ENCODE measurements at places on chromosomes 12 and 14.
A peak's percentile ranks its signal among the peaks of the same experiment; 100 is the strongest.

GRCh38 chr14:90717916-90718315 lies 98.3 kb downstream of the TTC7B start:
- DNase-seq: no peak

DNA sequence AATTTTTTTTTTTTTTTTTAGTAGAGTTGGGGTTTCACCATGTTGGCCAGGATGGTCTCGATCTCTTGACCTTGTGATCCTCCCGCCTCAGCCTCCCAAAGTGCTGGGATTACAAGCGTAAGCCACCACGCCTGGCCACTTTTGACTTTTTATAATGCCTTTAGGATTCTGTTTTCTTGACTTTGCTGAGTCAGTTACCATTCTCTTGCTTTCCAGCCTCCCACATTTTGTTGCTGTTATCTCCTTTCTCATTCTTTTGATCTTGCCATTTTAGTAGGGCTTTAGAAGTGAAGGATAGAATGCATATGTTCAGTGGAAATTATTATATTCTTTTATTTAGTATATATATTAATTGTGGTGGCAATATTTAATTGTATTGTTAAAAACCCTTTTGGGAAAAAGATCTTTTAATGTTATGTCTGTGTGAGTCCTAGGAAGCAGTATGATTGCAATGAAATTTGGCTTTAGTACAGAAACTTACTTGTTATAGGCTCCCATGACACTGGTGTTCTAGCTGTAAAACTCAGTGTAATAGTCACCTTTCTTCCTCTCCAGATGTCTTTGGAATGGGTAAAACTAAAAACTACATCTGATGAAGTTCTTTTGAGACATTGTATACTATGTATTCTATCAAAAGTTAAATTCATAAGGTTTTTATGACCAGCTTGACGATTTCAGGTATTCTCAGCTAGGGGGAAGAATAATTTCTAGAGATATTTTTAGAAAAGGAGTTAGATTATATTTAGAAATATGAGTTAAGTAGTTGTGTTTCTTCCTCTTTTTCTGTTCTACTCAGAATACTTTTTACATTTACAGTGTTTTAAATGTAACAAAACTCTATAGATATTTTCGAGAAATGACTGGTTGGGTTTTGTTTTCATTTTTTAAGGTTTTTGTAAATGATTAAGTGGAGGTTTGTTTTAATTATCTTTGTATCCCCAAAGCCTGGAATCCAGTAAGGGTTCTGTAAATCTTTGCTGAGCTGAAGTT lies 74.7 kb downstream of the APAF1 start:
- DNase-seq: no peak

DNA sequence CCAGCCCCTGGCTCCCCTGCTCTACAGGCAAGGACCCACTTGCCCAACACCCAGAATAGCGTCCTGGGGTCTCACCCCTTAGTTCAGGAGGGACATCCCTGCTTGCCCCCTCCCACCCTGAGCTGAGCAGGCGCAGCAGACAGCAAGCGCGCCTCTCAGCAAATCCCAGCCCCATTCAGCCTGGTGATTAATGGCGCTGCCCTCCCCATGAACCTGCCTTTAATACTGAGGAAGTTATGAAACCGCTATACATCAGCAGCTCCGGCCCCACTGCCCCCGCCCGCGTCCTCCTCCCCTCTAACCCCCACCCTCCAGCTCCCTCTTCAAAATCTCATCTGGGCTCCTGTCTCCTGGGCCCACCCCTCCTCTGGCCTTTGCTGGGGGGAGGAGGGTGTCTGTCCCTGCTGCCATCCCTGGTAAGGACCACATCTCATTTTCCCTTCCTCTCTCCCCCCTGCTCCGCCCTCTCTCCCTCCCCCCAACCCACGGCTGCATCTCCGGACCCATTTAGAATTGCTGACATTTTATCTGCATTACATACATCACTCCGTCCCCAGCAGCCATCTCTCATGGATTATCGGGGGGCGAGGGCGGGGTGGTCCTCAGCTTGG lies 7.1 kb upstream of the SMUG1 start:
- DNase-seq: no peak

- peak; percentile 7 for DNase-seq
These were observed 350.8 kb upstream of the STXBP6 start for GRCh38 chr14:25400607-25401206.

DNA sequence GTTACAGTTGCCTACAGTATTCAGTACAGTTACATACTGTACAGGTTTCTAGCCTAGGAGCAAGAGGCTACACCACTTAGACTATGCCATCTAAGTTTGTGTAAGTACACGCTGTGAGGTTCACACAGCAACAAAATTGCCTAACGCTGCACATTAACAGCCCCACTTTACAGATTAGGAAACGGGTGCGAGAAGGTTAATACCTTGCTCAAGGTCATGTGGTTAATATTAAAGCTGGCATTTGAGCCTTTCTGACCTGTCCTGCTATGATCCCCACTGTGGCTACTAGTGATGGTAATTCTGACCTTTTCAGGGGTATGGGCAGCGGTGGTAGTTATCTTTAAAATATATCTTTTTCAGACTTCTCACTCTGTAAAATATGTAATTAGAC lies 20.9 kb downstream of the ACVR1B start:
- DNase-seq: no peak

- DNase-seq: no peak
These were observed 54.1 kb downstream of the EP400 start for GRCh38 chr12:132003846-132004245.

GRCh38 chr14:61699027-61699426 lies 3.7 kb downstream of the HIF1A start:
- DNase-seq: no peak

DNA sequence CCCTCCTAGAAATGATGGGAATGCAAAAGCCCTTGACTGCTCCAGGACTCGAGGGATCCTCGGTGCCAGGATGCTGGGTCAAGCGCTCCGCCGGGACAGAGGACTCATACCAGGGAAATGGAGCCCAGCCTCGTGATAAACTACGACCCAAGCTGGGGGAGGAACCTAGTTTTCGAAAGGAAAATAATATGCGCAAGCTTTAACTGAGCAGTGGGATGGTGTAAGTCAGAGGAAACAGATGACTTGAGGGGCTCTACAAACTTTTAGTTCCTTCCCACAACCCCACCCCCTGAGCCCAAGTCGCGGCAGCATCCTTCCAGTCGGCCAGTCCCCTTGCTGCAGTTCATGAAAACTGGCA lies 654 bp upstream of the SUPT16H start:
- DNase-seq: no peak

- no peak for DNase-seq
These were observed 40.2 kb downstream of the MYF5 start for GRCh38 chr12:80756875-80757274.

- DNase-seq: no peak
These were observed 10.3 kb downstream of the KIF26A start for GRCh38 chr14:104148433-104149277.

- DNase-seq: no peak
These were observed 5.5 kb upstream of the PFDN5 start for GRCh38 chr12:53289891-53290290.

- no peak for DNase-seq
These were observed 41.0 kb downstream of the GRIN2B start for GRCh38 chr12:13940335-13940865.

DNA sequence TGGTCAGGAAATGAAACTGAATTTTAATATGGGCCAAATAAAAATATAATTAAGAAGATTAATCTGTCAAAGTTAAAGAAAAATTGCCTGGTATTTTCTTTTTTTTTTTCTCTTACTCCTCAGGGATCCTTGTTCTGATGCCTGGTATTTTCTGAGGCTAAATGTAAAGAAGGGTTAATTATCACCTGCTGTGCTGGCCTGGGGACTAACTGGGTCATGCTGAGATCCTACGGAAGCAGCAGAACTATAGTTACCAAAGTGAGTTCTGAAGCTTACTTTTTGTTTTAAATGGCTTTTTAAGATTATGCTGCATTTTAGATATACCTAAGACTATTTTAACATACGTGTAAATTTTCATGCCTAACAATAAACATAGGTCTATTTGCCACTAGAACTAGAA lies 23.3 kb downstream of the ZC2HC1C start:
- no peak for DNase-seq

DNA sequence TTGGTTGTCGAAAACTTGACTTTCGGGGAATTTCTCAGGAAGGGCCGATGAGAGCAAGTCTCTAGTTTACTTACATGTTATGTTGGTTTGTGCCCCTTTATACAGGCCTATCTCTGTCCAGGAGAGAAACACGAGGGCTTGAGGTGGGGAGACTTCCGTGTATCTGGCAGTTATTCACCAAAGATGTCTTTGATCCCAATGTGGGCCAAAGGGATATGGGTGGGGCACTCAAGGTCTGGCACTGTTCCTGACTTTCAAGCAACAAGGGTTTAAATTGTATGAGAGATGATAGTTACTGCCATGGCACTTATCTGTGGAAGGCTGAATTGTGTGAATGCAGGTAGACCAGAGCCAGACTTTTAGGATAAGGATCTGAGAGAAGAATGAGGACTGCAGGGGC lies 137.2 kb upstream of the DHRS4 start:
- no peak for DNase-seq

DNA sequence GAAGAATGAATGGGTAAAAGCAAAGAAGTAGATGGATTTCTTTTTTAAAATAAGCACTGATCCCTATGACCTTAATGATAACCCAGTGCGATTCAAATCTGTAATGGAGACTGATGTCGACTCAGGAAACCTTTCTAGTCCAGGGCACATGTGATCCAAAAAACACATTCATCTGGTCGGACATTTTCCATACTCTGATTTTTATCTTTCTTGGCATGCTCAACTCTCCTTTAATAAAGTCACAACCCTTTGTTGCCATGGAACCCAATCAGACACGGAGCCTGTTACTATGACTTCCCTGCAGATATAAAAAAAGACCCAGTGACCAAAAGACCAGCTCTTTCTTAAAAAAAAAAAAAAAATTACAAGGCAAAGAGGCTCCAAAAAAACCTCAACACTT lies 27.9 kb downstream of the TMCC3 start:
- DNase-seq: no peak

DNA sequence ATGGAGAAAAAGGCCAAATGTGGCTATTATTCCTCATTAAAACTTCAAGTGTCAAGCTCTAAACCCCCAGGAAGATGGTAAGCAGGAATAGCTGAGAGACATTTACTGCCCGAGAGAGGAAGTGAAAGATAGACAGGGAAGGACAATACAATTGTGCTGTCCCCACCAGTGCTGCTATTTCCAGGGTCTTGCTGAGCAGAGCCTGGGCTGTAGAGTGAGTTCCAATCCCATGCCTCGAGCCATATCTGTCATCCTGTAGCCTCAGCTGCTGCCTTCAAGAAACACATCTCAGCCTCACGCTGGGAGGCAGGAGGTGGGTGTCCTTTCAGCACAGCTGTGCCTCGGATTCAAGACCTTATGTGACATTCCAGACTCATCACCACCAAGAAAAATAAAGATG lies 114.0 kb downstream of the RPAP3 start:
- no peak for DNase-seq

- no peak for DNase-seq
These were observed 15.3 kb upstream of the STYK1 start for GRCh38 chr12:10689146-10689545.

DNA sequence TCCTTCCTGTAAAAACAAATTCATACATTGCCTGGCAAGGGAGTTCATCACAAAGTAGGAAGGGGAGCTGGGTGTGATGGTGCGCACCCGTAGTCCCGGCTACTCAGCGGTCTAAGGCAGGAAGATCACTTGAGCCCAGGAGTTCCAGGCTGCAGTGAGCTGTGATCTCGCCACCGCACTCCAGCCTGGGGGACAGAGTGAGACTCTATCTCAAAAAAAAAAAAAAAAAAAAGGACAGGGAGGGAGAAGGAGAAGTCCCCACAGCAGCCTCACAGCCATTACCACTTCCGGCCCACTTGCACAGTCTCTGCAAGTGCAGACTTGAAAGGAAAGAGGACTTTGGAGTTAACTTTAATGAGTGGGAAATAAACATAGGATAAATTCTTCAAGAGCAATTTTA lies 121.0 kb downstream of the FBXL14 start:
- no peak for DNase-seq

- no peak for DNase-seq
These were observed 8.8 kb upstream of the ASPG start for GRCh38 chr14:104076743-104077142.

DNA sequence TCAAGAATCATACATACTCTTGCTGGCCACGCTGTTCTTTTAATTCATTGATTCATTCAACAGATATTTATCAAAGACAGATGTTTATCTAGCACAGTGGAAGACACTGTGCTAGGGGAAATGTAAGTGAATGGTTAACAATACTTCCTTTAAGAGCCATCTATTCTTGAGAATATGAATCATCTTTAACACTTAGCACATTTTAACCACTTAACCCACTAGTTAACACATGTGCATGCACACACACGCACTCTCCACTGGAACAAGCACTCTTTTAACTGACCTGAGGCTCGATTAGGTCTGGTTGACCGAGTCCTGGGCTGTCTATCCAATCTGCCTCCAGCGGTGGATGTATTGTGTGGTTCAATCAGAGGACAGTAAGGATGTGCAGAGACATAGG lies 34.6 kb downstream of the LMNTD1 start:
- DNase-seq: no peak

- DNase-seq: no peak
These were observed 693.0 kb downstream of the LRFN5 start for GRCh38 chr14:42299692-42300091.

- DNase-seq: no peak
These were observed 1139.1 kb downstream of the AACS start for GRCh38 chr12:126204326-126204725.

DNA sequence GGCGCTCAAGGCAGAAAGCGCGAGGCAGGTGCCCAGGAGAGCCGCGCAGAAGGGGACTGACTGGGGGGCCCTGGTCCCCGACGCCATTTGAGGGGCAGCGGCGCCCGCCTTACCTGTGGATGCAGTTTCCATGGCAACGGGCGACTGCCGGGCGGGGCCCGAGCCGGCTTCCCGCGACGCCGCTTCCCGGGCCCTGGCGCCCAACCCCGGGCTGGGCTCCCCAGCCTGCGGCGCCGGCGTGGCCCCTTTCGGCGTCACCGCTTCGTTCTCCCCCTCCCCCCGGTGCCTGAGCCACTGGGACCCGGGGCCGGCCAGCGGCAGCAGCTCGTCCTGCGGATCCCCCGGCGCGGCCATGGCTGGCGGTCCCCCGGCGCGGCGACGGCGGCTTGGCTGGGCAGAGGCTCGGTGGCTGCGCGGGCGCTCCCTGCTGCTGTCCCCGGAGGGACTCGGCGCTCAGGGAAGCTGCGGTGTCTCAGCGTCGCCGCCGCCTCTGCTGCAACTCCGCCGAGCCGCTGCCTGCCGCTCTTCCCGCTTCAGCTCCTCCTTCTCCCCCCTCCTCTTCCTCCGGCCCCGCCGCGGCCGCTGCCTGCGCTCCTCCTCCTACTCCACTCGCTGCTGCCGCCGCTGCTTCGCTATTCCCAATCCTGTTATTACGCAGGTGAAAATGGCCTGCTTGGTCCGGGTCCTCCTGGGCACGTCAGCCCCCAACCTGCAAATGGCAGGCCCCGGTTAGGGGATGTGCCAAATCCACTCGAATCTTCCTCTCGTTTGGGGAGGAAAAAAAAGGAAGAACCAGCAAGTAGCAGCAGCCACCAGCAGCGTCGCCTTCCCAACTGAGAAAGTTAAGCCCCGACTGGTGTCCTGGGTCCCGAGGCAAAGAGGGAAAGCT lies at the start of gene RTN1:
RTN1 (minus strand) TSS at position 500 of the 889 bp plus-strand sequence; CDS start at position 354, 146 bp downstream.
- DNase-seq: no peak

GRCh38 chr12:45124485-45125155 lies 73.7 kb upstream of the DBX2 start:
- no peak for DNase-seq

All from stimulated activated CD4-positive, alpha-beta T cell treated with anti-CD3 and anti-CD28 coated beads, TNF-alpha, amount 100 ng/mL, for 24 hours (primary cell).